Upper lobe of left lung (tissue), 6 donors: ENCODE measurements at places on chromosomes 16 and 17.

DNA sequence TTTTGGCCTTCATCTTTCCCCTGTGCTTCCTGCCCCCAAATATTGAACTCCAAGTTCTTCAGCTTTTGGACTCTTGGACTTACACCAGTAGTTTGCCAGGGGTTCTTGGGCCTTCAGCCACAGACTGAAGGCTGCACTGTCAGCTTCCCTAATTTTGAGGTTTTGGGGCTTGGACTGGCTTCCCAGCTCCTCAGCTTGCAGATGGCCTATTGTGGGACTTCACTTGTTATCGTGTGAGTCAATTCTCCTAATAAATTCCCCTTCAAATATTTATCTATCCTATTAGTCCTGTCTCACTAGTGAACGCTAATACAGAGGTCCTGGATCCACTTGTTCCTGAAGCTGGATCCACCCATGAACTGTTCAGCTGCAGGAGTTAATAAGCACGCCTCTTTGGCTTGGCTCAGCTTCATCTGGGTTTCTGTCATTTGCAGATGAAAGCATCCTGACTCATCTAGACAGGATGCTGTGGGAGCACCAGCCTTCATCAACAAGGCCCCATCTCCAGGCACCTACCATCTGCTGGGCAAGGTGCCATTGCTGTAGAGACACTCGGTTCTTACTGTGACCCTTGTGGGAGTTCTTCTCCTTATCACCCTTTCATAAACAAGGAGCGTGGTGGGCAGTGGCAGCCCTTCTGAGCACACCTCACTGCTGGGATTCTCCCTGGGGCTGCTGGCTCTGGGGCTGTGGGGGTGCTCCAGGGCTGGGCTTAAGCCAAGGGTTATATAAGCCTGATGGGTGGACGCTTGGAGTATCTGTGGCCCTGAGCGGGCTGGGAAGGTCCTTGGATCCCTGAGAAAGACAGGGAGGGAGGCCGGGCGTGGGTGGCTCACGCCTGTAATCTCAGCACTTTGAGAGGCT lies 23.1 kb downstream of the LAT start:
- H3K27ac ChIP-seq = no peak overlapping the region
- H3K36me3 ChIP-seq = no peaks in the 10 kb centered on the region
- H3K4me1 ChIP-seq = no peaks in the 10 kb centered on the region

GRCh38 chr17:27224526-27225315 lies 69.2 kb upstream of the WSB1 start:
- no peak overlapping the region for H3K27ac ChIP-seq
- no peak for DNase-seq

DNA sequence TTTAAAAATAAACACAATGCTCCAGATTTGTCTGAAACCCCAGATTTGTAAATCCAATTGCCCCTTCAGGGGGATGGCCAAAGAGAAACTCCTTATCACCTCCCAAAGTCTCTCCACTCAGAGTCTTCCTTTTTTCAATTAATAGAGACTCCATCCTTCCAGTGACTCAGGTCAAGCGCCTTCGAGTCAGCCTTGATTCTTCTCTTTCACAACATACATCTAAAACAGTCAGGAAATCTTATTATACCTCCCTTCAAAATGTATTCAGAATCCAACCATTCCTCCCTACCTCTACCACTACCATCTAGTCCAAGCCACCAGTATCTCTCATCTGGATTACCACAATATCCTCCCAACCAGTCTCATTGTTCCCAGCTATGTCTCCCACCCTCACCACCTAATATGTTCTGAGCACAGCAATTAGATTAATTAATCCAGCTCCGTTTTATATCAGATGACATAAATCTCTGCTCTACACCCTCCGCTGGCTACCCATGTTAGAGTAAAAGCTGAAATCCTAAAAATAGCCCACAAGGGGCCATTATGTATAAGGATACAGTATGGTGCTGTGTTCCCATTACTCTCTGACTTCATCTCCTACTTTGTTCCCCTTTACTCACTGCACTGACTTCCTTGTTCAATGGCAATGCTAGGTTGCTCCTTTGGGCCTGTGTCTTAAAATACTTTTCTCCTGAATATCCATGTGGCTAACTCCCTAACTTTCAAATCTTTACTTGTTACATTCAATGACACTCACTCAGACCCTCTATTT lies 11.8 kb downstream of the SIAH1 start:
- no peaks in the 10 kb centered on the region for H3K27me3 ChIP-seq
- DNase-seq = no peak
- H3K4me3 ChIP-seq = no peak overlapping the region

- H3K4me1 ChIP-seq = peaks cover 80% of the 10 kb centered on the region
- H3K27me3 ChIP-seq = no peaks in the 10 kb centered on the region
These were observed at the start of gene TMEM11 for GRCh38 chr17:21214015-21214776. Gene TMEM11 (minus strand): TSS chr17:21214161. CDS start chr17:21214152, 9 bp downstream.

DNA sequence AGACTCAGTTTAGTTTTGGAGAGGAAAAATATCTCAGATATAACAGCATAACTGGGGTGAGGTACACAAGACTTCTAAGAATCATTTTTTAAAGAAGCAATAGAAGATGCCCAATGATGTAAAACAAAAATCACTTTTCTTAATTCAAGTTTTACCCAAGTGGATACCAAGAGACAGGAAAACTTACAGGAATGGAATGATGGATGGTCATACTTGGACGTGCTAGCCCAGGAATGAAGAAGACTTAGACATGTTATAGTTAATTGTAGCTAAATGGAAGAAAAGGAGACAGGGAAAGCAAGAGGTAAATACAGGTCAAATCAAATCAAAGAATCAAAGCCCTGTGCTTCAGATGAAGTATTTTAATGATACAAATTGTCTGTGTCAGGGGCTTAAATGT lies 312.7 kb upstream of the KCNJ16 start:
- H3K27me3 ChIP-seq = no peaks in the 10 kb centered on the region
- no peak overlapping the region for H3K27ac ChIP-seq
- H3K36me3 ChIP-seq = no peaks in the 10 kb centered on the region

GRCh38 chr16:69351309-69352027 lies at the start of gene TMED6:
Gene TMED6 (minus strand): TSS chr16:69351786. CDS start chr16:69351753, 33 bp downstream.
- H3K4me3 ChIP-seq = peak within 1 kb of the TSS; percentile 28
- peaks cover 3% of the 10 kb centered on the region for H3K36me3 ChIP-seq
- H3K27me3 ChIP-seq = no peaks in the 10 kb centered on the region
- DNase-seq = no peak
- no peak within 1 kb of the TSS for H3K27ac ChIP-seq

- no peaks in the 10 kb centered on the region for H3K27me3 ChIP-seq
- peak overlapping the region; percentile 81 for H3K27ac ChIP-seq
- peaks cover 19% of the 10 kb centered on the region for H3K4me1 ChIP-seq
- no peak overlapping the region for H3K4me3 ChIP-seq
These were observed 20.1 kb upstream of the KRT19 start for GRCh38 chr17:41547921-41548843.

DNA sequence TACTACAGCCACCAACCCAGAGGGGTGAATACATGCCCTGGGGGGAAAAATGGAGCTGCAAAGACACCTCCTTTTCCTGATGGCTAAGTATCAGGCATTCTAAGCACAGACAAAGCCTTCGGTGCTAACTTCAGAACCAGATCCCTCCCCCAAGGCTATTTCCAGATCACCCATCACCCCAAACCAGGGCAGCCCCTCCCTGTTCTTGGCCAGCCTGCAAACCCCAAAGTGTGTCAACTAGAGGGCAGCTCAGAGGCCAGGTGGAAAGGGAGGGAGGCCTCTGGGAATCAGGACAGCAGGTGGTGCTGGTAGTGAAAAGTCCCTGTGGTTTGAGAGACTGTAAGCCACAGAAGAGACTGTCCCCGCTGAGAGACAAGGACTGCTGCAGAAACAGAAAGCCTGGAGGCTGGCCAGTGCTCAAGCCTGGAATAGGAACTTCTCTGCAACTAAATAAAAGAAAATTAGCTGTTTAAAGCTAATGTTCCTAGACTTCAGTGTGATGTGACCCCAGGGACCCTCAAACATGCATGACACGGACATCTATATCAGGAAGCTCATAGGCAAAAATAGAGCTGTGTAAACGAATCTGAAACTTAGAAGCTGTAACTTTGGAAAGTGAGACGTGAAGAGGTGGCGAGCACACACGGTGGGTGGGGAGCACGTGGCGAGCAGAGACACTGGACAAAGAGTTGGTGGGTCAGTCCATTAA lies 9.1 kb downstream of the TUBG1 start:
- no peaks in the 10 kb centered on the region for H3K4me1 ChIP-seq
- no peaks in the 10 kb centered on the region for H3K27me3 ChIP-seq
- H3K4me3 ChIP-seq = no peak overlapping the region
- peaks cover 22% of the 10 kb centered on the region for H3K36me3 ChIP-seq

DNA sequence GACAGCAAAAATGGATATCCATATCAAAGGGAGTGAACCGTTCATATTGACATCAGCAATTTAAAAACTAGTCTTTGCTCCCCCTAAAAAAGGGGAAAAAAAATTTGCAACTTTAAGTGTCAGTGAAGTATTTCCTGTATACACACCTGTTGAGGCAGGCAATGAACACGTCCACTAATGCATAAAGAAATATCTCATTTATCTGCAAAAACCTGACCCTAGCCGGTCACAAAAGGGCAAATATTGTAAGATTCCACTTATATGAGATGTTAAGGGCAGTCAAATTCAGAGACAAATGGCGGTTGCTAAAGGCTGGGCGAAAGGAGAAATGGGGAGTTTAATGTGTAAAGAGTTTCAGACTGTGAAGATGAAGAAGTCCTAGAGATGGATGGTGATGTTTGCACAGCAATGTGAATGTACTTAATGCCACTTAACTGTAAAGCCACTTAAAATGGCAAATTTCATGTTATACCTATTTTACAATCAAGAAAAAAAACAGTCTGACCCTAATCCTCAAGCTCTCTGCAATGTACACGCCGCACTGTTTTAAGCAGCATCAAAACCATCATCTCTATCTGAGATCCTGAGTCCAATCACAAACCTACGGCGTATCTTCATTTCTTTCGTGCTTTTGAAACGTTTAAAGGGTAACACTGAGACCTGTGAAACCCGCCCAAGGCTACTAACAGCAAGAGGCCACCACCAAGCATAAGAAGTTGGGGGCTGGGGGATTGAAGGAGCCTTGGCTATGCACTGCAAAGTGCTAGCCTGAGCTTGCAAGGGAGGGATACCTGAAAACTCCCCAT lies 1.1 kb downstream of the PARN start:
- peak overlapping the region; percentile 100 for H3K27ac ChIP-seq
- DNase-seq = no peak
- H3K4me3 ChIP-seq = peak overlapping the region; percentile 78
- H3K4me1 ChIP-seq = peaks cover 31% of the 10 kb centered on the region

GRCh38 chr17:1511290-1511689 lies 5.1 kb downstream of the INPP5K start:
- peaks cover 41% of the 10 kb centered on the region for H3K36me3 ChIP-seq
- no peaks in the 10 kb centered on the region for H3K27me3 ChIP-seq
- no peak for DNase-seq
- H3K4me3 ChIP-seq = no peak overlapping the region

DNA sequence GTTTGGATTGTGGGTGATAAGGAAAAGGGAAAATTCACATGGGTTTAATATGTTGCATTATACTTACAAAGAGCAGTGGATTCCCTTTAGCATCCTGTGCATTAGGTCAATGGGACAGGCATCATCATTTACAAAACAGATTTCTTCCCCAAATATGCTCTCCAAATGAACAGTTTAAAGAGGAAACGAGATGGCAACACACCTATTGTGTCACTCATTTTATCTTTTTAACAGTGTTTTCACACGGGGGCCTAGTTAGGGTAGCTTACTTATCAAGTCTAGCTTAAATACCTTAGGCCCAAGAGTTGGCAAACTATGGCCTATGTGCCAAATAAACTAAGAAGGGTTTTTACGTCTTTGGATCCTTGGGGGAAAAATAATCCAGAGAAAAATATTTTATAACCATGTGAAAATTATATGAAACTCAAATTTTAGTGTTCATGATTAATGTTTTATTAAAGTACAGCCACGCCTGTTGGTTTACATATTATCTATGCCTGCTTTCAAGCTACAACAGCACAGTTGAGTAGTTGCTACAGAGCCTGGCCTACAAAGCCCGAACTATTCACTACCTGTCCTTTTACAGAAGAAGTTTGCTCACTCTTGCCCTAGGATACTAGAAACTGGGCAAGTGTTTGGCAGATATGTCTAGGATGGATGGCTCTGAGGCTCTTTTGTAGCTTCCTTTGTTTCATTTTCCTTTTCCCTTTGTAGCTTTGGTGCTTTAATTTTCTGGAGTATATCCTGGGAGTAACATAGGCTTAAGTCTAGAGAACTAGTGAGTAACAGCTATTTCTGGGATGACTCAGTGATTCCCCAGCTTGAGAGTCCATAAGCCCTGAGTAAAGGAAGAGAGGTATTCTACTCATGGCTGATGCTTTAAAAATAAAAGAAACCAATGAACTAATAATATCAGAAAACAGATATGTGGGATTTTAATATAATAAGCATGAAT lies 12.4 kb downstream of the NUP93 start:
- H3K36me3 ChIP-seq = no peaks in the 10 kb centered on the region
- H3K4me3 ChIP-seq = no peak overlapping the region

GRCh38 chr16:11042191-11042590 lies 97.8 kb downstream of the CLEC16A start:
- H3K27ac ChIP-seq = no peak overlapping the region
- H3K4me1 ChIP-seq = no peaks in the 10 kb centered on the region
- DNase-seq = no peak
- no peak overlapping the region for H3K4me3 ChIP-seq
- no peaks in the 10 kb centered on the region for H3K36me3 ChIP-seq

DNA sequence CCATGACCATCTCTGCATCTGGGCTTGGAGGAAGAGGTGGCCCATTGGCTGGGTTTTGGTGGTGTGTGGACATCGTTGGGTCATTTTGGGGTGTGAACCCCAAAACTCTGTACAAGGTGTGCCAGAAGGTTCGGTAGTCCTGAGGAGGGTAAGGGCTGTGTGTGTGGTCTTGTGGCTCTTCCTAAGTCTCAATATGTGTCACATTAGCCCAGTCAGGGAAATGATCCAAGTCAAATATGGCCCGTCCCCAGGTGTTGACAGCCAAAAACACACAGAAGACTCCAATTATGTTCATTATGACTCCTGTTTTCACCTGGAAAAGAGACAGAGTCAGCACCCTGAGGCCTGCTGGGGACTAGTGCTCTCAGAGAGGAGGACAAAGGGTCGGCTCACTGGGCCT lies 27.1 kb downstream of the SLC13A5 start:
- no peak overlapping the region for H3K4me3 ChIP-seq
- H3K27ac ChIP-seq = no peak overlapping the region
- H3K36me3 ChIP-seq = no peaks in the 10 kb centered on the region

GRCh38 chr16:80100186-80100585 lies 440.6 kb upstream of the DYNLRB2 start:
- no peak overlapping the region for H3K27ac ChIP-seq
- H3K36me3 ChIP-seq = no peaks in the 10 kb centered on the region
- H3K4me3 ChIP-seq = no peak overlapping the region

DNA sequence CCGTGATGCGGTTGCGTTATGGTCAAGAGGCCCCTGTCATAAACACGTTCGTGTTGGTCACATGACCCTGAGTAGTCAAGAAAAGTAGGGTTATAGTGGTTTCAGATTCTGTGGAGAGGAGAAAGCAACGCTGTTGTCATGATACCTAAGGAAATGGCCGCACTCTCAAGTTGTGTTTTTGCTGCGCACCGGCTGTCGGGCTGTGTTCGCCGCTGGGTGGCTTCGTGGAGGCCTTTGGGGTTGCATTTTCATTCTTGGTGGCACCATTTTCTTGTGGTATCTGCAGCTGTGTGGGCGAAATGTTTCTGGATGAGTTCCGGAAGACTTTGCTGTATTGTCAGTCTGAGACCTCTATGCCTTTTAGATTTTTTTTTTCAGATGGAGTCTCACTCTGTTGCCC lies 35.0 kb downstream of the DEF8 start:
- no peak for DNase-seq
- H3K27ac ChIP-seq = no peak overlapping the region
- H3K4me3 ChIP-seq = no peak overlapping the region
- H3K36me3 ChIP-seq = peaks cover 85% of the 10 kb centered on the region
- H3K27me3 ChIP-seq = no peaks in the 10 kb centered on the region
- H3K4me1 ChIP-seq = no peaks in the 10 kb centered on the region

GRCh38 chr17:4176808-4177472 lies 33.9 kb downstream of the CYB5D2 start:
- no peak for DNase-seq
- H3K27me3 ChIP-seq = no peaks in the 10 kb centered on the region
